ENCODE measurements at places on chromosomes 5 and 9.

- no peak for DNase-seq
These were observed 59.1 kb upstream of the GOLPH3 start for GRCh38 chr5:32233220-32233695.

DNA sequence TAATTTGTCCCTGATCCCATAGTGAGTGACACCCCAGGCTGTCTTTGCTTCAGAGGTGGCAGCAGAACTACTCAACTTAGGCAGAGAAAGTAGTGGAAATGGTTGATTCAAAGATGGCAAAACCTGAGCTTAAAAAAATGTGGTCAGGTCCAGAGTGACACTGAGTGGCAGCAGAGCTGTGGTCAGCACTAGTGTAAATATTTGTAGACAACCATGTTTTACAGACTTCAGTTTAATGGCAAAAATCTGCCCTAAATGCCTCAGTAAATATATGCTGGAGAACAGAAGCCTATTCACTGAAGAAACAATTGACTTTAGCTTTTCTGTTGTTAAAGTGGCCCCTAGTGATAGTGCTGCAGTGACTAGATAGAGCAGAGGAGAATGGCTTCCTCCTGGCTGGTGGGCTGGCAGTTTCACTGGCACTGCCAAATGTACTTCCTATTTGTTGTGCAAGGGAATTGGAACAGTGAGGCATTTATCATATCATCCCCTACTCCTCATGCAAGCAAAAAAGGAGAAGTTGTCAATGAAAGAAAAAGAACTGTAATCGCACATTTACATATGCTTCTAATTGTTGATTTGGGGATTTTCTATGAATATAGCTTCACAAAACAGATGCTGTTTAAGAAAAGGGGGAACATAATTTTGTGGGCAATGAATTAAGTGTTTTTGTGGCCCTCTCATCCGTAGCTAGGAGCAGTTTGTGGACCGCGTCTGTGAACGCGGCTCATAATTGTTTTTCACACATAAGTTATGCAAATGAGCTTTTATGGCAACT, 12.0 kb downstream of the PBX3 start:
- no peak for DNase-seq

- DNase-seq = no peak
These were observed 294.7 kb downstream of the CSNK1G3 start for GRCh38 chr5:123806644-123807043.

- DNase-seq = no peak
These were observed 75.9 kb upstream of the PRR16 start for GRCh38 chr5:120388016-120388781.

Measured in activated CD8-positive, alpha-beta memory T cell treated with anti-CD3 and anti-CD28 coated beads for 1 hour (primary cell).